Fibroblast of gingiva (primary cell): ENCODE measurements at places on chromosomes 7 and 10.

- DNase-seq = no peak
These were observed 11.9 kb downstream of the ZNF804B start for GRCh38 chr7:88771417-88771816.

- DNase-seq = no peak
These were observed 129.0 kb upstream of the C7orf33 start for GRCh38 chr7:148461392-148462179.

- DNase-seq = peak; percentile 98
These were observed 186.4 kb downstream of the FAM107B start for GRCh38 chr10:14588084-14588937.

- DNase-seq = no peak
These were observed 3.9 kb upstream of the HPS1 start for GRCh38 chr10:98450618-98451017.

GRCh38 chr7:134699021-134699818 is 52.6 kb downstream of the BPGM start:
- DNase-seq = no peak

DNA sequence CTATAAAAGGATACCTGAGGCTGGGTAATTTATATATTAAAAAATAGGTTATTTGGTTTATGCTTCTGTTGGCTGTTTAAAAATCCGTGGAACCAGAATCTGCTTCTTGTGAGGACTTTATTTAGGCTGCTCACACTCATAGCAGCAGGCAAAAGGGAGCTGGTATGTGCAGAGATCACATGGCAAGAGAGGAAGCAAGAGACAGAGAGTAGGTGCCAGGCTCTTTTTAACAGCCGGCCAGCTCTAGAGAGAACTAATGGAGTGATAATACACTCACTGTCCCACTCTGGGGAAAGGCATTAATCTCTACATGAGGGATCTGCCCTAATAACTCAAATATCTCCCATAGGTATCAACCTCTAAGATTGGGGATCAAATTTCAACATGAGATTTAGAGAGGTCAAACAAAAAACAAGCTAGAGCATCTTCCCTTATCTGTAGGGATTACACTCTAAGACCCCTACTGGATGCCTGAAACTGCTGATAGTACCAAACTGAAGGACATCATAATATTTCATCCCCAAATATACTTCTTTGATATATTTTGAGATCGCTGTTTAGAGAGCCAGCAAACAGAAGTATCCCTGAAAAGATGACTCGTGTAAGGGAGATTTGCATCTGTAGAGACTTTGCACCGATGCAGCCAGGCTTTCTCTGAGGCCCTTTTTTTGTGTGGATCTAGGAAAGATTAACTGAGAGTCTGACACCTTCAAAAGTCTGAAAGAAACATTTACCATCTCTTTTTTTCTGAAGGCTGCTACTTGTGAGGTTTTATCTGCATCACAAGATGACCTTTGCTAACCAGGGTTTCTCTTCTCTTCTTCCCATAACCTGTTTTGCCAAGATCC is 717.0 kb upstream of the MBL2 start:
- no peak for DNase-seq

GRCh38 chr7:15046861-15047260 is 144.3 kb upstream of the DGKB start:
- DNase-seq = no peak

DNA sequence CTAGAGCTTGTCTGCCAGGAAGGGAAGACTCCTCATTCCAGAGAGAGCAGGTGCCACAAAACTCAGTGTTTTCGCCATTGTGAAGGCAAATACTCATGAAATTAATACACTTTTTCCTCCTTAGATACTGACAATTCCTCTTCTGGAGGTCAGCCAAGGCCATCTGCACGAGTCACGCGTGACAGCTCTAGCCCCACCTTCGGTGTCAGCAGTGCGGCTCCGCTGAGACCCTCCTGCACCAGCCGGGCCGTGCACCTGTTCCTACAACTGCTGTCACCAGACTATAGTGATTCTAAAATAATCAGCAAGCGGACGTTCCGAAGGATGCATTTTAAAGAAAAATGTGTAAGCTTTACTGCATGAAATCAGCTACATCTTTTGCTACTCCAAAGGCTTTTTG is 127.7 kb downstream of the DIP2C start:
- DNase-seq = no peak

DNA sequence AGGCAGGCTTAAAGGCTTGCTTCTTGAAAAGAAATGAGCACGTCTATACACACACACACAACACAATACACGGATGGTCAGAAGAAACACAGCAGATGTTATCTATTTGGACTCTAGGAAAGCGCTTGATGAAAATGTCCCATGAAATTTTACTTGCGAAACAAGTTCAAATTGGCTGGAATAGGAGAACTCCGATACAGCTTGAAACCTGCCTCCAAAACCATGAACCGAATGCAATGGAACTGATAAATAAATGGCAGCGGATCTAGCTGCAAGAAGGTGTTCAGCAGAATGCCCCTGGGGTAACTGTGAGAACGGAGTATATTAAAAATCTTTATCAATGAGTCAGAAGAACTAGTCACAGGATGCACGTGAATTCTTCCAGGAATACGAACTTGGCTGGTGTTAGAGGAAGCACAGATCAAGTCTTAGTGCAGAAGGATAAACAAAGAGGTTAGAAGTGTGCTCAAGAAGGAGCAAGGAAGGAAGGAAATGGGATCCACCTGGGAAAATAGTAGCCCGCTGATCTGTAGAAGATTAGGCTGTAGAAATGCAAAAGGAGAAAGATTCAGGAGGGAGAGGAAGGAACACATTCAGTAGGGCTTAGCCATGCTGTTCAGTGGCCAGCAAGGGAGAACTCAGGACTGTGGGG is 142.0 kb upstream of the PRKCQ start:
- peak; percentile 82 for DNase-seq

DNA sequence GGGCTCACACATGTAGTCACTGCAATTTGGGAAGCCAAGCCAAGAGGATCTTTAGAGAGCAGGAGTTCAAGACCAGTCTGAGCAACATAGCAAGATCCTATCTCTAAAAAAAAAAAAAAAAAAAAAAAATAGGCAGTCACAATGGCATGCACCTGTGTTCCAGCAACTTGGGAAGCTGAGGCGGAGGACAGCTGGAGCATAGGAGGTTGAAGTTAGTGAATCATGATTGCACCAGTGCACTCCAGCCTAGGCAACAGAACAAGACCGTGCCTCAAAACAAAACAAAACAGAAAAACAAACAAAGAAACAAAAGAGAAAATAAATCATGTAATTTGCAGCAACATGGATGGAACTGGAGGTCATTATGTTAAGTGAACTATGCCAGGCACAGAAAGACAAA is 33.6 kb upstream of the BICC1 start:
- no peak for DNase-seq

DNA sequence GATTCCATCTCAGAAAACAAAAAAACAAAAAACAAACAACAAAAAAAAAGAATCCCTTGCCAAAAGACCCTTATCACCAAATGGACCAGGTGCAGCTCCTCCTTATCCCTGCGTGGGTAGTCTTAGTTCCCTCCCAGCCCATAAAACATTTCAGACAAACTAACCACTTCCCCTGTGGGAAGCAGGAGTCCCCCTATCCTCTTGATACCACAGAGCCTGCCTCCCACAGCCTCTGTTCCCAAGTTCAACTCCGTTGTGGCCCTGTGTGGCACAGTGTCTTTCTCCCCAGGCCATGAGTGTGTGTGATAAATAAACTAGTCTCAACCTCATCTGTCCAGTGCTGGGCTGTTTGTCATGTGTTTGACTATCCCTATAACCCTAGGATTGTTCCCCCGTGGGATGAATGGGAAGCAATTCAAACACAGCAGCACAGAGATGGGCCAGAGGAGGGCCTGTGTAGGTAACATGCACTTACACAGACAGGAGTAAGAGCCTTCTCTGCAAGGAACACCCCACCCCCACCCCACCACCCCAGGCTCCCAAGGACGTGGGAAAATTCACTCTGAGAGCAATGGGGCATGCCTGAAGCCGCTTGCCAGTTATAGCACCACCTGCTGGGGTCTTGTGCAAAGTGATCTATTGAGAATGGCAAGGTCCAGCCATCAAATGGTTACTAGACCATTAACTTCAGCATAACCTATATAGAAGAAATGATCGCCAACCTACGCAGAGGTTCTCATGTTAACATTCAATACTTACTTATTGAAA is 147.1 kb upstream of the GHITM start:
- DNase-seq = no peak

DNA sequence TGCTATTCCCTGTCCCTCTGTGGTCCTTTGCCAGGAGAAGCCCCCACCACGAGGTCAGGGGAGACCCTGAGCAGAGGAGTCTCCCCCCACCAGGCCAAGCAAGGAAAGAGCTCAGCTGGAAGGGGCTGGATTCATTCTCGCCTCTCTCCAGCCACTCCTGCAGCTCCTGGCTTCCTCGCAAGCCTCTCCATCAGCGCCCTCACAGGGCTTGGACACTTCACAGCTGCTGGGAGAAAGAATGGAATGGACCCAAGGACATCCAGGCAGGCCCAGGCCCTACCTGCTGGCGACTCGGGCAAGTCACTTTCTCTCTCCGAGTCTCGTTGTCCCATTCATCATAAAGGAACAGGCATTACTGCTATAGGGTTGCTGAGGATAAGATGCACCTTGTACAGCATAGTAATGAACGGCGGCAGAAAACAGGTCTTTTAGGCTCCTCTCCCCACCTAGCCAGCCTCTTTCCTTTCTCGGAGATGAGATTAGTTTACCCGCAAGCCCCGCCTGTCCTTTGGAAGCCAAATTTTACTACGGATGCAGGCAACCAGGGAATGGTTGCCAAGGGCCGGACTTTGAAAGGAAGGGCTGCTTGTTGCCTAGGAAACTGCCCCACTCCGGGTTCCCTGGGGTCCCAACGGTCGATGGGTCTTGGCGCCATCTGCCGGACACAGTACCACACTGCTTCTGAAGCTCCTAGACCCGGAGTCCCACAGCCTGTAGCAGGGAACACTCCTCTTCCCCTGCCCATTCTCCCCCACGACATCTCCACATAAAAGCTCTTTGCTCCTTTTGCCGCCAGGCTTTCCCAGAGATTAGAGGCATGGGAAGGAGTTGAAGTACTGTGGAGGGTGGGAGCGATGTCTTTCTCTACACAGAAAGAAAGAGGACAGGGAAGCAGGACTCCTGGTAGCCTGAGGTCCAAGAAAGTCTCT is 22.3 kb downstream of the IMPDH1 start:
- DNase-seq = peak; percentile 79

DNA sequence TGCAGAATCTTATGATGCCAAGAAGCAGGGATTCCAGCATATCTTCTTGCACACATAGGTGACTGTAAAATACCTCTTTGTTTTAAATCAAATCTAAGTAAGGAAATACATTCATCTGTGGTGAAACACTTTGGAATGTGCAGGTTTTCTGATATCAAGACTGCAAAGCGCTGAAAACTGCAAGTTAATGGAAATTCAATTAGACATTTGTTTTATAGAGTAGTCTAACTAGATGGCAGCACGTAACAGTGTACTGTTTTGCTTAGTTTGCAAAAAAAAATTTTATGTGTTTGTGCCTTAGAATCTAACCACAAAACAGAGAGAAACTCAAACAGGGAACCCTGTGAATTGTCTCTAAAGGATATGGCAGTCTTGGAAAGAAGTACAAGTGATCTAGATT is 259.2 kb downstream of the HDAC9 start:
- DNase-seq = peak; percentile 27
